ENCODE measurements at places on chromosomes 11 and 22.

DNA sequence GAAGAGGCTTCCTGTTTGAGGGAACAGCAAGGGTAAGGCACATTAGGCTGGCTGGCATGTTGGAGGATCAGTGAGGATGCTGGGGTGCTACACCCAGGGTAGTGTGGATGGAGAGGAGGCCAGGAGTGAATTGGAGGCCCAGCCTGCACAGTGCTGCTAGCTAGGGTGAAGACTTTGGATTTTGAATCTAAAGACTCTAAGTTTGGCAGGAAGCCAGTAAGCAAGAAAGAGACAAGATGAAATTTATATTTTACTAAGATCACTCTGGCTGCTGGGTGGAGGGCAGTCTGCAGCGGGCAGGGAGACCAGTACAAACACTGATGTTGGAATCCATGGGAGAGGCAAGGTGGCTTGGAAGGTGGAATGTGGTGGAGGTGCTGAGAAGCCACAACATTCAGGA is 43.6 kb downstream of the TSPAN18 start:
- no peak for DNase-seq

- no peak for DNase-seq
These were observed 13.6 kb downstream of the MAML2 start for GRCh38 chr11:96329419-96329818.

GRCh38 chr11:72940417-72940816 is 126.2 kb downstream of the ATG16L2 start:
- no peak for DNase-seq

- DNase-seq: no peak
These were observed 129.5 kb downstream of the MED15 start for GRCh38 chr22:20636945-20637344.

- DNase-seq: no peak
These were observed 18.7 kb downstream of the RNF121 start for GRCh38 chr11:71947498-71947897.

GRCh38 chr11:134339756-134340155 is 8.0 kb downstream of the GLB1L2 start:
- no peak for DNase-seq

- no peak for DNase-seq
These were observed 12.3 kb downstream of the EHD1 start for GRCh38 chr11:64866173-64866491.

- no peak for DNase-seq
These were observed 76.5 kb downstream of the RAB30 start for GRCh38 chr11:82995235-82995634.

- DNase-seq: no peak
These were observed 625 bp downstream of the RFPL2 start for GRCh38 chr22:32204040-32204855.

DNA sequence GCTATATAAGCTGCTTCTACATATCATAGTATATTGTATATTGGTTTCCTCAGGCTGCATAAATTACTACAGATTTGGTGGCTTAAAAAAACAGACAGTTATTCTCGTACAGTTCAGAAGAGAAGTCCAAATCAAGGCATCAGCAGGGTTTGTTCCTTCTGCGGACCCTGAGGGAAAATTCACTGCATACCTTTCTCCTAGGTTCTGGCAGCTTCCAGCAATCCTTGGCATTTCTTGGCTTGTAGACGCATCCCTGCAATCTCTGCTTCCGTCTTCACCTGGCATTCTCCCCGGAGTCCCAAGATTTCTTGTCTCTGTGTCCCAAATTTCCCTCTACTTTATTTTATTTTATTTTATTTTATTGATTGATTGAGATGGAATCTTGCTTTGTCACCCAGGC is 142.8 kb downstream of the COMMD9 start:
- peak; percentile 64 for DNase-seq

GRCh38 chr22:31938296-31938695 is 6.0 kb upstream of the YWHAH start:
- DNase-seq: no peak

GRCh38 chr11:2904153-2905052 is 18.8 kb upstream of the CDKN1C start:
- DNase-seq: no peak

- no peak for DNase-seq
These were observed 721.2 kb downstream of the LUZP2 start for GRCh38 chr11:25218036-25218435.

DNA sequence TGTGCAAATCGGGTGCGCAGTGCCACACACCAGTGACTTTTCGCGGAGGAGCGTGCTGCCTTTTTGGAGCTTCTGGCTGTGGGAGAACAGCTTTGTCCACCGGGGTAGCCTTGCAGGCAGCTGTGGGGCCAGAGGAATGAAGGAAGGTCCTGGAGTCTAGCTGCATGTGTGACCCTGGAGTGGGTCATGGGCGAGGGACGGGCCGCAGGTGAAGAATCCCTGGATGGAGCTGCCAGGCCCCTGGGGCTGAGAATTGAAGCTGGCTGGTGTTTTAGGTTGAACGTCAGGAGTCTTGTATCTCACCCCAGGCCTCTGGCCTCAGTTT is 8.6 kb downstream of the CCND1 start:
- no peak for DNase-seq

- DNase-seq: peak; percentile 81
These were observed 27.6 kb downstream of the RIBC2 start for GRCh38 chr22:45441138-45441537.

GRCh38 chr11:43602670-43603069 is 77.9 kb upstream of the HSD17B12 start:
- DNase-seq: no peak

DNA sequence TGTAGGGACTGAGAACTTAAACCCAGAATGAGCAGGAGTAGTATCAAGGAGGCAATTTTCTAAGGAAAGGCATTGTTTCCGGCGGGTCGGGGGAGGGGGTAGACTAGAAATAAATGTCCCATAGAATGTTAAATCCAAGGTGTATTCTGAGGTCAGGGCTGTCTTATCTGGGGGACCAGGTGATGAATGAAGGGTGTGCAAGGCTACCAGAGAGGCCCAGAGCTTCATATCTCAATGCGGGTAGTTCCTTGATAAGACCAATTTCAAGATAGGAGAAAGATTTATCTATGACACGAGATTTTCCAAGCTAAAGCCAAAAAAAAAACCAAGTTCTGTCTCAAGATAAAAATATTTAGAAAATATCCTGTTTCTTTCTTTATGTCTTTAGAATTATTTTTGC is 8.3 kb upstream of the RCE1 start:
- DNase-seq: no peak

DNA sequence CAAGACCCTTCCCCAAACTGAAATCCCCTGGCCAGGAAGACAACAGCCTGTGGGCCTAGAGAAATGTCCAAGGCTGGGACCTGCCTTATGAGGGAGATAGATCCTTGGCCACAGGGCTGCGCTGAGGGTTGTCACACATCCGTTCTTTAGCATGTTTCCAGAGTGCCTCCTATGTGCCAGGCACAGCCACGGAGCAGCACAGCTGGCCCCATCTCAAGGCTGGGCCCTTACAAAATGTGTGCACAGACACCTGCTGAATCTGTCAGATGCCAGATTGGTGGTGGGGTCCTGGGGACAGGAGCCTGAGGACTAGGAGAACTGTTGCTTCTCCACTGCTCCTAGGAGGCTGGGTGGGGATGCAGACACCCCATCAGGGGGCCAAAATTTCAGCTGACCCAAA is 11.2 kb downstream of the GRIK4 start:
- DNase-seq: no peak

DNA sequence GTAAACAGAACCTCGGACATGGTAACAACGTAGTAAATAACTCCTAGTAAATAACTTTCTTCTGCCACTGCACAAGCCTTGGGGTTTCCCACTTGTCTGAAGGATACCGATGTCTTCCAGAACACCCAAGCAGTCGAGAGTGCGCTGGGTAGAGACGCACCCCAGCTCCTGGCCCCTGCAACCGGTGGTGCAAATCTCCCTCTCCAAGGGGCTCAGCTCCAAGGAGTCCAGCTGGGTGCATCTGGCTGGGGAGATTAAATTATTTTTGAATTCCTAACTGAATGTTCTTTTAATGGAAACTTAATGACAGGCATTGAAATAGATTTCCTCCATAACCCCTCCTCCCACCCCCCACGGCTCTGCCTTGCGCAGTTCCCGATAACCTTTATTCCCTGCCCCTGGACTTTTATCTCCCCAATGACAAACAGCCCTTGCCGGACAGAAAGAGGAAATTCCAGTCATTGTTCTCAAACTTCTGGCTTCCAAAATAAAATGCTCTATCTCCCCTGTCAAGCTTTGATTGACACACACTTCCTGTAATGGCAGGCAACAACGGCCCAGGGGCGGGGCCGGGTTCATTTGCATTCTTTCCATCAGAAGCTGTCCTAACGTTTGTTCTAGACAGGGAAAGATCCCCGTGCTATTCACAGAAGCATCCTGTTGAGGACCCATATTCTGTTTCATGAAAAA is 31.2 kb downstream of the KCNJ1 start:
- peak; percentile 75 for DNase-seq

- peak; percentile 86 for DNase-seq
These were observed 14.7 kb downstream of the MGAT3 start for GRCh38 chr22:39471381-39472141.

DNA sequence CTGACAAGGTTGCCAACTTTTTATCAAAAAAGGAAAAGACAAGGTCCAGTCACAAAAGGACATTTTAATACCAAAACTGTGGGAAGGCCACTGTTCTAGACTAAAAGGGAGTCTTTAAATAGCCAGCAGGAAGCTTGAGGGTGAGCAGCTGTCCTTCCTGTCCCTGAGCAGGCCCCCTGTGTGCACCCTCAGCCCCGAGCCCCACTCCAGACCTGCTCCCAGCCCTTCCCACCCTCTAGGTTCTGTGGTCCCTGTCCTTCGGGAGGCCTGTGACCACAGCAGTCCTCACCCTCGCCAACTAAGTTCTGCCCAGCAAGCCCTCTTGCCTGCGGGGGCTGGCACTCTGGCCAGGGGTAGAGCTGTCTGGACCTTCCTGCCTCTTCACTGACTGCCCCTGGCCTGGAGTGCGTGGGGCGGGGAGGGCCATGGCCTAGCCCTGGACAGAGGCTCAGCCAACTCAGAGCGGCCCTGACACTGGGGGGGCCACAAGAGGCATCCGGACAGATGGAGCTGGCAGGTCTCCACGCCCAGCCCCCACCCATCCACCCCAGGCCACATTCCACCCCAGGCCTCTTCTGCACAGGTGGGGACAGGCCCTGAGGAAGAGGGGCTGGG is 1.6 kb upstream of the PLXNB2 start:
- no peak for DNase-seq

- DNase-seq: no peak
These were observed 586.5 kb upstream of the CNTN5 start for GRCh38 chr11:98434296-98434695.

DNA sequence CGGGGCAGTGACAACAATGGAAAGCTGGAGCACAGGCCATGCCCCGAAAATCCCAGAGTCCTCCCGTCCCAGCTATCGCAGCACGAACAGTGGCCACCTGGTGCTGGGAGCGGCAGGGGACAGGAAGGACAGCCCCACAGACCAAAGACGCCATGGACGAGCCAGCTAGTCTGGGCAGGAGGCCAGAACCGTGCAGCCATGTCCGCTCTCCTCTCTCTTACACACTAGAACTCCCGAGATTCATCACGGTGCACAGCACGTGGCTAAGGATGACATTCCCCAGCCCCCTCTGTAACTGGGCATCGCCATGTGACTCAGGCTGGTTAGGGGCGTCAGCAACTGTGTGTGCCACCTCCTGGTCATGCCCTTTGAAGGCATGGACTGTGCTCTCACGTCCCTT is 4.6 kb downstream of the CDPF1 start:
- no peak for DNase-seq

DNA sequence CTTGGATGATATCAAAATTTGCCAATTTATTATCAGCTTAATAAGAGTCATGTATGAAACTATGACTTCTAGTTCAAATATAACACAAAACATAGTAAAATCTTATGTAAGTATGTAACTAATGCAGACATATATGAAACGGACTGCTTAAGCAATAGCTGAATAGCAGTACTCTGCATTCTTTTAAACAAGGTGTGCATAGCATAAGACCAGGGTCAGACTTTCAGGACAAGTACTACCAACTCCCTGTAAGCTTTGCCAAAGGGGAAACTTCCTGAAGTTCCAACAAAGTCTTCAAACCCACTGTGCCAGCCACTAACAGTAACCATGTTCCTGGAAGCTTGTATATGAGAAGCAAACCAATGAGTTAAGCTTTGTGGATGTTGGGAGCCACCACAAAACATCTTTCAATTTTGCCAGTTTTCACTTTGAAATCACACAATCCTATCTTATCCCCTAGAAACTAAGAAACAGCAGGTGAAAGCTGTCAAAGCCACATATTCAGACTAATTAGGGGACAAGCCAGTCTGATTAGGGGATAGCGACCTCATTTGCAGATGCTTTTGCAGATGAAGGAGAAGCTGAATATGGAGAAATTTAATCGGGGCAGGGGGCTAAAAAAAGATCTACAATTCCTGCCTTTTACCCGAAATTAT is 13.3 kb downstream of the RBFOX2 start:
- no peak for DNase-seq

DNA sequence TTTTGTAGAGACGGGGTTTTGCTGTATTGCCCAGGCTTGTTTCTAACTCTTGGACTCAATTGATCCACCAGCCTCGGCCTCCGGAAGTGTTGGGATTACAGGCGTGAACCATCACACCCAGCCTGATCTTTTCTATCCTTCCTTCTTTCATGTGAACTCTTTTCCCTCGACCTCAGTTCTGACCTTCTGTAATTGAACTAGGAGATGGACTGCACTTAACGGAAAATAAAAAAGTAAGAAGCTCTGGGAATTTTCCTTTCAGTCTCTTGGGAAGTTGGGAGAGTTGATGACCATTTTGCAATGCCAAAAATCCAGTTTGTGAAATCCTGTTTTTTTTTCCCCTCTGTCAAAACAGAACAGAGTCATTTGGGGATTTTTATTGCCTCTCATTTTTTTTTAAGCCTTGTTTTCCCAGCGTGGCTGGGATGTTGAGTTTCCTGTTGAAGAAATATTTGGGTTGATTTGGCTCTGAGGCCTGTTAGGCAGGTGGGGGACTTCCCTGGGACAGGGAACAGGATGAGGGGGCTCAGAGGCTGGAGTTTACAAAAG is 26.9 kb upstream of the CYB5R3 start:
- no peak for DNase-seq

DNA sequence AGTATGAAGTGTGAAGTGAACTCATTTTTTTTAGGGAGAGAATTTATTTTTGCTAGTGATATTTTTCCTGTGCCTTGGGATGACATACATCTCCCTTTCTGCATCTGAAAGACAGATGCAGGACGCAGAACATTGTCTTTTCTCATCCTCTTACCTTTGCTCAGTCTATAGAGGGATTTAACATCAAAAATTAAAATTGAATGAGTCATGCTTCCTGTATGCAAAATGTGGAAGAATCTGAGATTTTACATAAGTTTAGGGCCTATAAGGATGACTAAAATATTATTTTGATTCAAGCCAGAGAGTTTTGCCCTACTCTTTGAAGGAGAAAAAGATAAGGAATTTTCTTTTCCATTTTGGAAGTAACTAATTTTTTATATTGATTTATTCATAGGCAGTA is 27.3 kb downstream of the XRCC6 start:
- DNase-seq: no peak

All from ELF-1 (cell line).